ENCODE measurements at places on chromosomes 4 and X. TPM values are rescaled to one million over a fixed set of nuclear protein-coding genes. Genes with fewer than 3 reads are reported as not detected.

The TLR6 gene
- total RNA-seq = 4.8 TPM

- no peak for DNase-seq
Observed at GRCh38 chrX:82029571-82030218, 827.8 kb downstream of the SH3BGRL start.

The LNX1 gene
- 3.3 TPM for total RNA-seq

The MEPE gene
- not detected for total RNA-seq

GRCh38 chr4:90458576-90458975, 331.4 kb downstream of the CCSER1 start:
- no peak for DNase-seq

GRCh38 chrX:101136235-101136634, 38.2 kb downstream of the CENPI start:
- DNase-seq = no peak

DNA sequence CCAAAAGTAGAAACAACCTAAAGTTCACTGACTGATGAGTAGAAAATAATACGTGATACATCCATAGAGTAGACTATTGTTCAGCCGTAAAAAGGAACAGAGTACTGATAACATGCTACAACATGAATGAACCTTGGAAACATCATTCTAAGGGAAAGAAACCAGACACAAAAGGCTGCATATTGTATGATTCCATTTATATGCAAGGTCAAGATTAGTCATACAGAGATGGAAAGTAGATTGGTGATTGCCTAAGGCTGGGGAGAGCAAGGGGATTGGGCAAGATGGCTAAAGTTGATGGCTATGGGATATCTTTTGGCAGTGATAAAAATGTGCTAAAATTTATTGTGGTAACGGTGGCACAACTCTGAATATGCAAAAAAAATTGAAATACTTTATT, 209.1 kb downstream of the RELL1 start:
- DNase-seq = no peak

The ENPEP gene
- 4.5 TPM for total RNA-seq

The COX18 gene
- total RNA-seq = 12.5 TPM

- no peak for DNase-seq
Observed at GRCh38 chrX:34341258-34341657, 209.1 kb upstream of the FAM47A start.

DNA sequence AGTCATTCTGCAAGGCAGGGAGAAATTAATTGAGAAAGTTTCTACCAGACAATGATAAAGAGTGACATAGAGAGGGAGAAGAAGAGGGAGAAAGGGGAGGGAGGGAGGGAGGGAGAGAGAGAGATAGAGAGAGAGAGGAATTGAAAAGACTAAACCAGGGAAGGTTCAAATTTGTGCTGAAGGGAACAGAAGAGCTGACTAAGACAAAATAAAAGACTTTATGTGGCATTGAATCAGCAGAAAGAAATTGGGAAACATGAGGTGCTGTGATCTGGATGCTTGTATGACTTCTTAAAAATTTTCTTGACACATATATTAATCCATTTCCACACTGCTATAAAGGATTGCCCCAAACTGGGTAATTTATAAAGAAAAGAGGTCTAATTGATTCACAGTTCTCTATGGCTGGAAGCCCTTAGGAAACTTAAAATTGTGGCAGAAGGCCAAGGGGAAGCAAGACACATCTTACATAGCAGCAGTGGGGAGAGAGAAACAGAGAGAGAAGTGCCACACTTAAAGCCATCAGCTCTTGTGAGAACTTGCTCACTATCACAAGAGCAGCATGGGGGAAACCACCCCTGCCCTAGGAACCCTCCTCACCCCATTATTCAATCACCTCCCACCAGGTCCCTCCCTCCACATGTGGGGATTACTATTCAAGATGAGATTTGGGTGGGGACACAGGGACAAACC, 13.5 kb upstream of the CXCL6 start:
- no peak for DNase-seq

GRCh38 chrX:151365579-151365978, 31.4 kb upstream of the VMA21 start:
- no peak for DNase-seq

GRCh38 chr4:4981827-4982226, 37.4 kb downstream of the CYTL1 start:
- no peak for DNase-seq

DNA sequence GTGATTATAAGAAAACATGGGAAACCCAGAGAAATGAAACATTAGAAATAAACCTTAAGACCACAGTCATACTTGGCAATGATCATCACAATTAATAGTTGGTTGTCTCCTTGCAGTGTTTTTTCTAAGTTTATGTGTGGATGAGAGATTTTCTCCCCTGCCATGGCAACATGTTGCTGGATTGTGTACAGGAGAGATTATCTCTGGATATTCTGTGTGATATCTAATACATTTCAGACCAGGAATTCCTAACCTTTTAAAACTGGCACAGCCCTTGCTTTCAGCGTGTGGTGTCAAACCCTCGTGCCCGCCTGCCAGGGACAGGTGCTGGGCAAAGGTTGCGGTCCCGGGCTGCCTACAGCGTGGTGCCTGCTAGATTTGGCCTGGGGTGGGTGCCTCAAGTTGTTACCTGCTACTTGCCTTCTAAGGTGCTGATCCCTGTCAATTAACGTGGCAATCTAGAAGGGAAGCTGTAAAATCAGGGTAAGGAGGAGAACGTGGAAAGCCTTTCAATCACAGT, 100.5 kb downstream of the TMEM131L start:
- no peak for DNase-seq

DNA sequence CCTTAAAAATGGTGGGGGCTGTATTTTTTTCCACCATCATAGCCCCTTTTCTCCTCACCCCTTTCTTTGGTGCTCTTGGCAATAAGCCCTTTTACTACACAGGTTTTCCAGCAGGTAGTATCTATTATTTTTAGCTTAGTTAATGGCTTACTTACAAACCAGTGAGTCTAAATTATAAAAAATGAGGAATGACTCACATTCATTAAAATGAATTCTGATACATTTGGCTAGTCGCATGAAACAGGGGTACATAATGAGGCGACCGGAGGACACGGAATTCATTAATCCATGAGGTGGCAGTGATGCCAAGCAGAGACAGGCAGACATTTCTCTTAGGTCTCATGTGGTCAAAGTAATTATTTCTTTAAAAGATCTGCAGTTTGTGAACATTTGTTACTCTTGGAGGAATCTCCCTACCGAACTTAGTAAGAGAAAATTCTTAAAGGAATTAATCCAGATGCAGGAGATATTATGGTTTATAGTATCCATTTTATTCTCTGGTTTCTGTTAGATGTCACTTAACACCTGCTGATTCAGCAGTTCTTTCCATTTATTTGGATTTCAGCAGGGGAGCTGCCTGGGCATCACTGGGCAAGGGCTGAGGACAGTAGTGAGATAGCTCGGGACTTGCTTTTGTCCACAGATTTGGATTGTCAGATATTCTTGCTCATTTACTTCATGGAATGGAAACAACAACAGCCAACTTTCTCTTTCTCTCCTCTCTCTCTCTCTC, 575.0 kb upstream of the NR3C2 start:
- no peak for DNase-seq

GRCh38 chr4:92634882-92635281, 331.1 kb downstream of the GRID2 start:
- DNase-seq = no peak

GRCh38 chr4:165343353-165344191, 16.1 kb downstream of the MSMO1 start:
- DNase-seq = no peak

The PALLD gene
- 166 TPM for total RNA-seq

- DNase-seq = no peak
Observed at GRCh38 chr4:128355305-128355704, 67.7 kb upstream of the PGRMC2 start.

GRCh38 chrX:85590638-85591037, 211.2 kb upstream of the POF1B start:
- no peak for DNase-seq

DNA sequence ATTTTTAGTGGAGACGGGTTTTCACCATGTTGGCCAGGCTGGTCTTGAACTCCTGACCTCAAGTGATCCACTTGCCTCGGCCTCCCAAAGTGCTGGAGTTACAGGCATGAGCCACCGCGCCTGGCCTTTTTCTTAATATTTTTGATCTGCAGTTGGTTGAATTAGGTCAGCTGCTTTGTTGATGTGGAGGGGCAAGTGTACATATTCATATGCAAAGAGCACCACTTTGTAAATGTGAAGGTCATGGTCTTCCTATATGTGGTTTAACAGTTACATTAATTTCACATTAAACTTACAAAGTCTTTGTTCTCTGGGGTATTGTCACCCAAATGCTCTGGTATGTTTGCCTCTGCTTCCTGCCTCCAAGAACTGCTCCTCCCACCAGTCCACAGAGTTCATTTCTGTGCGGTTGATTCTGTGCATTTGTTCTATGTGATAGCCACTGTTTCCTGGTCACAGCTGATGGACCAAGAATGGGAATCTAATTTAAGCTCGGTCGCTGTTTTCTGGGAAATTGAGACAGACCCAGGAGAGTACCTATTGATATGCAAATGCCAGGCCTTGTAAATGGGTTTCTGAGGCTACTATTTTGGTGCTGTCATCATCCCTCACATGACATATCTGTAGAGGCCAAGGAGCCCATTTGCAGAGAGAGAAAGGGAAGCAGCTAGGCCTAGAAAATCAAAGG, 26.9 kb upstream of the HPSE start:
- no peak for DNase-seq

DNA sequence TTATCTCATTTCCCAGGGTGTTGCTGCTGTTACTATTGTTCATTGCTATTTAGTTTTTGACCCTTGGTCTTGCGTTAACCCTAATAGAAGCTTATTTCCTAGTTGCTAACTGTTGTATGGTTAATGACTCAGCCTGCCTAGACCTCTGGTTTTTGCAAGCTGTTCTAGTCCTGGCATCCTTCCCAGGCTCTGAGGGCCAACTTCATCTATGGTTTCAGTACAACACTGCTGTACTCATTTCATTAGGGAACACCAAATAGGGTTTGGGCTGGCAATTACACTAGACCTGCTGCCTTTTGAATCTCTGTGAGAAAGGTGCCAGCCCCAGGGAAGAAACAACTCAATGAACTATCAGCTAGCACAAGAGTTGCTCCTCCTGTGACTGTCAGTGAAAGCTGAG, 59.6 kb downstream of the DCX start:
- no peak for DNase-seq

The IQSEC2 gene
- total RNA-seq = 20.7 TPM

DNA sequence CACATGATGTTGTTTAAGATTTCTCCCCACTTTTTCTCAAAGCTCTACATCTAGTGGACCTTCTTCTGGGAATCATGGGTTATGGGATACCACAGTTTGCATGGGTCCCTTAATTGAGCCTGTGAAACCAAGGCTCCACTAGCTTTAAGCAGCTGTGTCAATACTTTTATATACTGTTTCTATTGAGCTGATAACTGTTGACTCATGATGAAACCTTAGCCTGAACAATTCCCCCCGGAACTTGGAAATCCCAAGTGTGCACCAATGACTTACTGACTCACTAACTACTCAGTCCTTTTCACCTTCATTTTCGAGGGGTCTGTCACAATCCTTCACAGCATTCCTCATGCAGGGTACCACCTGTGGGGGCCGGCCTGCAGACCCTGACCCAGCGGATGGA, 12.7 kb upstream of the SPIN4 start:
- no peak for DNase-seq

GRCh38 chr4:69731847-69732246, 28.6 kb downstream of the SULT1B1 start:
- DNase-seq = no peak

The HSFX4 gene
- total RNA-seq = not detected

GRCh38 chrX:28884823-28885222, 297.6 kb downstream of the IL1RAPL1 start:
- DNase-seq = no peak

DNA sequence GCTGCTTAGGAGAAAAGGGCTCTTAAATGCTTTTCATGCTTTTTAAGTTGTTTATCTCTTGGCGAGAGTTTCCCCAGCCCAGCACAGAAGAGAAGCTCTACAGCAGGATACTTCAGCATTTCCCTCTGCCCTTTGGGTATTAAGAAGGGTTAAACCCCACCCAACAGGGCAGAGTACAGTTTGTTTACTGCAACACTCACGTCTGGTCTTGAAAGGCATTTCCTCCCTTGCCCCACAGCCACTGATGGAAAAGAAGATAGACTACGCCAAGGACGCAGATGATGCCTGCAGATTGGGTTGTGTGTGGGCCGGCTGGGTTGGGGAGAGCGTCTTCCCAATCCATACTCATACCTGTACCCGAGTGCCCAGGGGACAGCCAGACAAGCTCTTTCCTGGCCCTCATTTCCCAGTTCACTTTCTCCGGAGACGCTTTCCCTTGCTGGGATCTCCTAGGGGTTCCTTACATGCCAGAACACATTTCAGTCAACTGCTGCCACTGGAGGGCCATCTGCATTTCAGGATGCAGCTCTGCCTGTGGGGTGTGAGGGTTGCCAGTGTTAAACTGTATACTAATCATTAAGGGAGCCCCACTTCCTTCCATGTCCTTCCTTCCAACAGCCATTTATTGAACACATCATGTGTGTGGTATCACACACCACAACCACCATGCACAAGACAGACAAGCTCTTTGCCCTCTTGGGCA, 96.5 kb upstream of the DHX15 start:
- no peak for DNase-seq

DNA sequence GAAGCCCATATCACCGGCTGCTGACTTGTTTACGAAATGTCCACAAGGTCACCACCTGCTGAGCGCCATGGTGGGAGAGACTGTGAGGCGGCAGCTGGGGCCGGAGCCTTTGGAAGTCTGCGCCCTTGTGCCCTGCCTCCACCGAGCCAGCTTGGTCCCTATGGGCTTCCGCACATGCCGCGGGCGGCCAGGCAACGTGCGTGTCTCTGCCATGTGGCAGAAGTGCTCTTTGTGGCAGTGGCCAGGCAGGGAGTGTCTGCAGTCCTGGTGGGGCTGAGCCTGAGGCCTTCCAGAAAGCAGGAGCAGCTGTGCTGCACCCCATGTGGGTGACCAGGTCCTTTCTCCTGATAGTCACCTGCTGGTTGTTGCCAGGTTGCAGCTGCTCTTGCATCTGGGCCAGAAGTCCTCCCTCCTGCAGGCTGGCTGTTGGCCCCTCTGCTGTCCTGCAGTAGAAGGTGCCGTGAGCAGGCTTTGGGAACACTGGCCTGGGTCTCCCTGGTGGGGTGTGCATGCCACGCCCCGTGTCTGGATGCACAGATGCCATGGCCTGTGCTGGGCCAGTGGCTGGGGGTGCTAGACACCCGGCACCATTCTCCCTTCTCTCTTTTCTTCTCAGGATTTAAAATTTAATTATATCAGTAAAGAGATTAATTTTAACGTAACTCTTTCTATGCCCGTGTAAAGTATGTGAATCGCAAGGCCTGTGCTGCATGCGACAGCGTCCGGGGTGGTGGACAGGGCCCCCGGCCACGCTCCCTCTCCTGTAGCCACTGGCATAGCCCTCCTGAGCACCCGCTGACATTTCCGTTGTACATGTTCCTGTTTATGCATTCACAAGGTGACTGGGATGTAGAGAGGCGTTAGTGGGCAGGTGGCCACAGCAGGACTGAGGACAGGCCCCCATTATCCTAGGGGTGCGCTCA, 8.7 kb upstream of the MSANTD1 start:
- no peak for DNase-seq

DNA sequence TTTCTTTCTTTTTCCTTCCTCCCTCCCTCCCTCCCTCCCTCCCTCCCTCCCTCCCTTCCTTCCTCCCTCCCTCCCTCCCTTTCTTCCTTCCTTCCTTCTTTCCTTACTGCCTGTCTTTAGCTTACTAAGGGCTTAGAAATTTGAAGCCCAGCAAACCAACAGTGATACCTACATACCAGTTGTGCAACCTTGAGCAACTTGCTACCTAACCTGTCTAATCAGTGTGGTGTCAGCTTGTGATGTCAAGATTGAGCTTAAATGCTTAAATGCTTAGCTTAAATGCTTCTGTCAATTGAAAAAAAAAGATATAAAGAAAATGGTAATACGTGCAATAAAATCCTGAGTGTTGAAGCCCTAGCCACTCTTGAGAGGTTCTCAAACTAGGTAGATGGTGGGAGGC, 728.6 kb downstream of the TRIML1 start:
- no peak for DNase-seq

Measured in HCT116 (cell line).